SJSA1 (cell line): ENCODE measurements at places on chromosomes 2 and 18. TPM values are rescaled to one million over a fixed set of nuclear protein-coding genes. Genes with fewer than 3 reads are reported as not detected.

DNA sequence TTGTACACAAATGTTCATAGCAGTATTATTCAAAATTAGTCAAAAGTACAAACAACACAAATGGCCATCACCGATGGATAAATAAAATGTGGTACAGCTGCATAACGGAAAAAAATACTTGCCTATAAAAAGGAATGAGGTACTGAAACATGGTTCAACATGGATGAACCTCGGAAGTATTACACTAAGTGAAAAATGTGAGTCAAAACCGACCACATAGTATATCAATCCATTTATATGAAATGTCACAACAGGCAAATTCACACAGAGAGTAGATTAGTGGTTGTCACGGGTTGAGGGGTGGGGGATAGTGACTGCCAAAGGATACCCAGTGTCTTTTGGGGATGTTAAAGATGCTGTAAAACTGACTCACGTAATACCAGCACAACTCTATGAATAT lies 3.5 kb downstream of the SS18 start:
- no peaks in the 10 kb centered on the region for H3K27me3 ChIP-seq
- peaks cover 70% of the 10 kb centered on the region for H3K36me3 ChIP-seq
- no peak overlapping the region for H3K4me3 ChIP-seq
- peaks cover 18% of the 10 kb centered on the region for H3K4me1 ChIP-seq
- no peak for DNase-seq

GRCh38 chr2:194232600-194232999 lies 1424.4 kb upstream of the SLC39A10 start:
- no peaks in the 10 kb centered on the region for H3K4me1 ChIP-seq
- DNase-seq, result no peak
- H3K4me3 ChIP-seq, result no peak overlapping the region

- H3K27ac ChIP-seq, result peak overlapping the region; percentile 97
- peak; percentile 53 for DNase-seq
- peaks cover 17% of the 10 kb centered on the region for H3K36me3 ChIP-seq
- H3K4me3 ChIP-seq, result peak overlapping the region; percentile 99
- no peaks in the 10 kb centered on the region for H3K27me3 ChIP-seq
- H3K4me1 ChIP-seq, result peaks cover 12% of the 10 kb centered on the region
Observed at GRCh38 chr18:12376034-12376753, 833 bp downstream of the AFG3L2 start.

GRCh38 chr2:237190966-237191713 lies 105.5 kb downstream of the COPS8 start:
- H3K36me3 ChIP-seq, result no peaks in the 10 kb centered on the region
- H3K27me3 ChIP-seq, result no peaks in the 10 kb centered on the region
- no peak overlapping the region for H3K27ac ChIP-seq
- no peak for DNase-seq
- H3K4me3 ChIP-seq, result no peak overlapping the region

The ZAP70 gene
- not detected in 2 replicates for total RNA-seq

The UGT1A3 gene
- total RNA-seq, result not detected in 2 replicates

The TDRD15 gene
- total RNA-seq, result not detected in 2 replicates
